NCI-H2029 treated with DMSO at 0.1 percent for 48 hours (cell line): ENCODE measurements at places on chromosomes 2 and 18.

GRCh38 chr2:141529659-141530058, 601.2 kb downstream of the LRP1B start:
- DNase-seq: no peak

DNA sequence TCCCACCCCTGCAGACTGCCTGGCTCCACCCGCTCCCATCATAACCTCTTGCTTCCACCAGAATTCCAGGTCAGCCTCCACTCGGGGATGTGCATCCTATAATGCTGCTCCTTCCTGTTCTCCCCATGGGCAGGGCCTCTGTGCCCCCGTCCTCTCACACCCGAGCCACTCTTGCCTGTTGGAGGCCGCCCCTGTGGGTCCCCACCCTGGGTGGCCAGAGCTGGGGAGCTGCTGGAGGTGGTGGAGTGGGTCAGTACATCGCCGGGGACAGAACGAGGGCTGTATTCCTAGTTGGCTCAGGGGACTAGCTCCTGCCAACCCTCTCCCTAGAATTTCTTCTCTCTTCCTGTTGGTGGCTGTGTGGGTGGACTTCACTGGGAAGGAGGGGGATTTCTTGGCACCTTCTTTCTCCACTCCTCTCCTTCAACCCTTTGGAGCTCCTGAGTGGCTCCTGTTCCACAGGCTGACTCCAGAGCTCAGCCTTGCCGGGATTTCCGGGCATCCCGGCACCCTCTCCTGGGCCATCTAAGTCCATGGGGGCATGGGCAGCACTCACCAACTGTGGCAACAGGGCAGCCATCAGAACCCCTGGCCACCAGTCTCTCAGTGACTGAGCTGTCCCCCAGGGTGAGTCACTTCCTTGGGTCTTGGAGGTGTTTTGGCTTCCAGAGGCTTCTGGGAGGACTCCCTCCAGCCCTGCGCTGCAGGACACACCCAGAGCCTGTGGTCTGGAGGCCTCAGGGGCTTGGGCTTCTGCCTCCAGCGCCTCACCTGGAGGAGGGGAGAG, 88.2 kb upstream of the MCFD2 start:
- DNase-seq: no peak

GRCh38 chr2:55111230-55111569, 60.9 kb upstream of the RTN4 start:
- no peak for DNase-seq

GRCh38 chr2:37653805-37654378, 17.6 kb downstream of the CDC42EP3 start:
- no peak for DNase-seq

DNA sequence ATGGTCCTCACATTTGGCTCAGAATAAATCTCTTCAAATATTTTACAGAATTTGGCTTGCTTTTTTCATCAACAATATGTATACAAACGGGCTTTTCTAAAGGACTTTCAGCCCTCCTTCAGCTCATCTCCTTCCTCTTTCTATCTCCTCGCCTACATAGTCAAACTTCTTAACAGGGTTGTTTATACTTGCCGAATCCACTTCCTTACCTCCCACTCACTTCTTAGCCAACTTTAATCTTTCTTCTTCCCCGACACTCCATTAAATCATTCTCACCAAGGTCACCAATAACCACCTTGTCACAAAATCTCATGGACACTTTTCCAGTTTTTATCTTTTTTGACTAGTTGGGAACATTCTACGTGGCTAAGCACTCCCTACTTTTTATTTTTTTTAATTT, 325.2 kb downstream of the PLCL1 start:
- DNase-seq: no peak

GRCh38 chr2:197130318-197130717, 180.3 kb downstream of the ANKRD44 start:
- DNase-seq: no peak

DNA sequence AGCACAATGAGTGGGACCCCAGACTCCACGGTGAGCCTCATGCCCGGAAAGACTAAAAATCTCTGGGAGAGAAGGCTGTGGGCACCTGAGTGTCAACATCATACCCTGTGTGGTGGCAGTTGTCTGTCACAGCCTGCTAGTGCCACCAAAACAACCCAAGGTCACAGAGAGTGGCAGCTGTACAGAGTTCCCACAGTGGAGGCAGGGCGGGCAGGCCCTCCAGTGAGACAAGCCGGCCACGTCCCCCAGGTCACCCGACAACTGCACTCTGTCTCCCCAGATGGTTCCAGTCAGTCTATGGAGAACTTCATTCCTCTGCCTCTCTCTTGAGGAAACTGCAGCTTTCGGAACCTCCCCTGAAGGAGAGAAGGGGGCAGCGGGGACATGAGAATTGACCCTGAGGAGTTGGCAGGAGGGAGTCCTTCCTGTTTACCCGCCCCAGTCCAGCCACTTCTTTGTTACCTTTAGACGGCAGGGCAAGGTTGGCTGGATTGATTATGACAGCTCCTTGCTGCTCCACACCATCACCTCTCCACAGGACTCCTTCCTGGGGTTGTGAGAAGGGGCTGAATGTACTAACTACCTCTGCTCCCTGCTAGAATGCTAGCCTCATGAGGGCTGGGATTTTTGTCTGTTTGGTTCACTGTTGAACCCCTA, 11.3 kb upstream of the FIGLA start:
- no peak for DNase-seq

DNA sequence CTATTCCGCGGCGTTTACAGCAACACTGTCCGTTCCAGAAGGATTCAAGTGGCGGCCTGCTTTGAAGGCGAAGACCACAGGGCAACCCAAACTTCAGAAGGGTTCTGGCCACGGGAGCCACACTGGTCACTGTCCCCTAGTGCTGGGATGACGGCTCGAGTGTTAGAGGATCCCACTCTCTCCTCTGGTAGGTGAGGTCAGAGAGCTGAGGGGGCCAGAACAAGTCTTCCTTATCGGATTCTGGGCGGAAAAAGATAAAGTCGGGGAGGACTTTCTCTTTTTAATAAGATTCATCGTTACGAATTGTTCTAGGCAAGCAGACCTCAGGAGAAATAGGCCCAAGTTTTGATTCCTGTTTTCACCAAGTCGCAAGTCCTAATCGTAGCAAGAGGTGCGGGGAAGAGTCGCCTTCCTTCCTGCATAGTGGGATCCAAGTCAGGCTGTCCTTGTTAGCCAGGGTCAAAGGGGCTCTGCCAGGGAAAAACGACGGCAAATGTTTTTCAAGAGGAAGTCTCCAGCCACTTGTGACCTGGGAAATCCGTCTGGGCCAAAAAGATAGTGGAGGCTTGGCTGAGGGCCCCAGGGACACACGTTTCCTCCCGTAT, 864 bp upstream of the MYL12A start:
- no peak for DNase-seq

DNA sequence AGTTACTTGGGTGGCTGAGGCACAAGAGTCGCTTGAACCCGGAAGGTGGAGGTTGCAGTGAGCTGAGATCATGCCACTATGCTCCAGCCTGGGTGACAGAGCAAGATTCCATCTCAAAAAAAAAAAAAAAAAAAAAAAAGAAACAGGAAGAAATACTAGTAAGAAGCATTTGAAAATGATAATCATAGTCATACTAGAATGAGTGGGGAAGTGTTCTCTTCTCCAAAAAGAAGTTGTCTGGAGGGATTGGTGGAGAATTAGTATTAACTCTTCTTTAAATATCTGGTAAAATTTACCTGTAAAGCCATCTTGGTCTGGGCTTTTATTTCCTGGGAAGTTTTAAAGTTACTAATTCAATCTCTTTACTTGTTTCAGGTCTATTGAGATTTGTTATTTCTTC, 131.8 kb downstream of the FAM210A start:
- no peak for DNase-seq

DNA sequence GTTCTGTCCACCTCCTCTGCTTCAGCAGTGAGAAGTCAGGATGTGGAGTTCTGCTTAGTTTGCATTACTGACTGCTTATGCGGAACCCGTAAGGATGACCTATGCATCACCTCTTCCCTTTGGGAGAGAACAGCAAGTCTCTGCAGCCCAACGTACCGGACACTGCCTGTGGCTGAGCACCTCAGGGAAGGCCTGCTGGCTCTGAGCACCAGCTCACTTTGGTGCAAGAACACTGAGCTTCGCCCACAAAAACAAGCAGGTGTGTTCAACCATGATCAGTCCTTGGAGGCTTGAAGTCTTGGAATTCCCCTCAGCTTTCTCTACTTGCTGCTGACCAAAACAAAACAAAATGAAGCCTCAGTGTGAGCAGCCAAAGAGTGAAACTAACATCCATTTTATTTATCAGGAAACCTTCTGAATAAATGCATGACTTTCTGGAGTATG, 52.7 kb upstream of the NCK2 start:
- no peak for DNase-seq

DNA sequence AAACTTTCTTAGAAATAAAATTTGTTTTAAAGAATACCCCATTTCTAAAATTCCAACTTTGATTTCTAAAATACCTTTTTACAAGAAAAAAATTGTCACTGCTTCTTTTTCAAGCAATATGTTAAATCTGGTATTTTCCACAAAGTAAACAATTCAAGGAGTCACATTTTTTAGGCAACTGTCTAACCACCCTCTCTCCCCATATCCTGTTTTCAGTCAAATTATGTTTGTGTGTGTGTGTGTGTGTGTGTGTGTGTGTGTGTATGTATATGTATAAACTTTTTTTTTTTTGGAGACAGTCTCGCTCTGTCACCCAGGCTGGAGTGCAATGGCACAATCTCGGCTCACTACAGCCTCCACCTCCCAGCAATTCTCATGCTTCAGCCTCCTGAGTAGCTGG, 59.3 kb downstream of the ADNP2 start:
- DNase-seq: no peak

GRCh38 chr2:173354582-173355131, at the start of gene CDCA7:
TSS of gene CDCA7 (plus strand) at chr2:173354872. CDS start at chr2:173354964, 92 bp downstream.
- no peak for DNase-seq

DNA sequence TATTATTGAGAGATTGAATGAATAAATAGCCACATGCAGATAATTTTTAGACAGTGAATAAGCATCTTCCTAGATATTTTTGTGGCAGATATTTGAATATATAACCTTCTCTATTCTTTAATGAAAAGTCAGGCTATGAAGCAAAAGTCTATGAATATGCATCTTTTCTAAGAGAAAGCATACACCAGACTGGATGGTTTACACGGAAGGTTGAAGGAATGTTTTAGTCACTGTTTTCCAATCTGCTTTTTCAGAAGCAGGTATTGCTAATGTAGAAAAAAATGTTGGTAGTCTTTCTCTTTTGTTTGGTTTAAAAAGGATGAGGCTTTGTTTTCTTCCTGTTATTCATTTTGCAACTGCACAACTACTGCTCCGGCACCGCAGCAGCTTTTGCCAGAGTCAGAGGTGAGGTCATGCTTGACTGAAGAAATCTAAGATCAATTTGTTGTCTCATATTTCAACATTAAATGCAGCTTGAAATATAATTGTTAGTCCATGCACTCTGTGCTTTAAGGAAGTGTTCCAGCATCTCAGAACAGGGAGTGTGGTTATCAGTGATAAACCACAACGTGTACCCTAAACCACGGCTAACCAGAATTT, 1540.8 kb upstream of the PIK3C3 start:
- no peak for DNase-seq

GRCh38 chr2:24164416-24164973, 10.4 kb upstream of the FAM228A start:
- DNase-seq: no peak

GRCh38 chr2:9333591-9334171, 89.6 kb downstream of the ITGB1BP1 start:
- DNase-seq: no peak

DNA sequence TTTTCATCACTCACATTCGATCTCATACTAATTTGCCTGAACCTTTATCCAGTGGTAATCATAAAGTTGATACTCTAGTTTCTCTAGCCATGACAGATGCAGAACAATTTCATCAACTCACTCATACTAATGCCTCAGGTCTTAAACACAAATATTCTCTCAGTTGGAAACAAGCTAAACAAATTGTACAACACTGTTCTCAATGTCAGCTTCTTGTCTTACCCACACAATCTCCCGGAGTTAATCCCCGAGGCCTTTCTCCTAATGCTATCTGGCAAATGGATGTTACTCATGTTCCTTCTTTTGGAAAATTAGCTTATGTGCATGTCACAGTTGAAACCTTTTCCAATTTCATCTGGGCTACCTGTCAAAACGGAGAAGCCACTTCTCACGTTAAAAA, 11.5 kb upstream of the CNOT11 start:
- DNase-seq: no peak

GRCh38 chr2:196875414-196875813, 51.1 kb downstream of the PGAP1 start:
- no peak for DNase-seq

DNA sequence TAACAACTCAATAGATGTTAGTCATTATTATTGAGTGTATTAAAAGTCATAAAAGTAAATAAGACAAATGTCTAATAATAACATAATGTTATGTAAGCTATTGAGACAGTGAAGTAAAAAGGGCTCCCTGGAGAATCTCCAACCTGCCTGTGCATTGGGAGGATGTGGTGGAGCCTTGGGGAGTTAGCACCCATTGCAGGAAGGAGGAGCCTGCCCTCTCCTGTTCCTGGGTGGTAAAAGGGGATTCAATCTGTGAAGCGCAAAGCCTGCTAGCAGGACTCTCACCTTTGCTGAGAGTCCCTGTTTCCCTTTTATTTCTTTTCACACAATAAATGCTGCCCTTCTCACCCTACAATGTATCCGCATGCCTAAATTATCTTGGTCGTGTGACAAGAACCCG, 206.1 kb downstream of the RAB3GAP1 start:
- DNase-seq: no peak

DNA sequence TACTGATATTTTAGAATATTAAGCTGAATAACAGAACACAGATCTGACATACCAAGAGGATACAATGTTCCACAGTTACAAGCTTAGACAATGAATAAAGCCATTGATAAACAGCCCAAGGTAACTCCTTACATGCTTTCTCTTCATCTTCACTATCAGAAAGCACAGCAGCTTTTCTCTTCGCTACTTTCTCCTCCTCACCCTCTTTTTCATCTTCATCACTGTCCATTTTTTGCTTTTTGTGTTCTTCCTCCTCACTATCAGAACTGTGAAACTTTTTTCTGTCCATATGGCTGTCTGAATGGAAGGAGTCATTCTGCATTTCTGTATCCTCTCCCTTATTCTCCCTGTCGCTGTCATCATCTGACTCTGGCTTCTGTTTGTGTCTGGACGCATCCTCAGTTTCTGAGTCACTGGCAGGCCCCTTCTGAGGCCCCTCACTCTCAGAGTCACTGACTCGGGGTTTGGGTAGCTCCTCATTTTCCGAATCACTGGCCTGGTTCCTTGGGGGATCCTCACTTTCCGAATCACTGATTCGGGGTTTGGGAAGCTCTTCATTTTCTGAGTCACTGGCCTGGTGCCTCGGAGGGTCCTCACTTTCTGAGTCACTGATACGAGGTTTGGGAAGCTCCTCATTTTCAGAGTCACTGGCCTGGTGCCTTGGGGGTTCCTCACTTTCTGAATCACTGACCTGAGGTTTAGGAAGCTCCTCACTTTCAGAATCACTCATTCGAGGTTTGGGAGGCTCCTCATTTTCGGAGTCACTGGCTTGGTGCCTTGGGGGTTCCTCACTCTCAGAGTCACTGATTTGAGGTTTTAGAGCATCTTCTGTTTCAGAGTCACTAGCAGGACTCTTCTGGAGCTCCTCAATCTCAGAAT, 21.5 kb downstream of the IWS1 start:
- no peak for DNase-seq

DNA sequence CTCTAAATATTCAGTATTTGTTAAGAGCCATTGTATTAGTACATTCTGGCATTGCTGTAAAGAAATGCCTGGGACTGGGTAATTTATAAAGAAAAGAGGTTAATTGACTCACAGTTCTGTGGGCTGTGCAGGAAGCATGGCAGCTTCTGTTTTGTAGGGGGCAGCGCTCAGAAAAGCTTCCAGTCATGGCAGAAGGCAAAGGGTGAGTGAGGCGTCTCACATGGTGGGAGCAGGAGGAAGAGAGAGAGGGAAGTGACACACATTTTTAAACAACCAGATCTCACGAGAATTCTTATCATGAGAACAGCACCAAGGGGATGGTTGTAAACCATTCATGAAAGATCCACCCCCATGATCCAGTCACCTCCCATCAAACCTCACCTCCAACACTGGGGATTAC, 13.8 kb upstream of the CCDC102B start:
- no peak for DNase-seq
